ENCODE measurements at places on chromosomes 7 and 10.

DNA sequence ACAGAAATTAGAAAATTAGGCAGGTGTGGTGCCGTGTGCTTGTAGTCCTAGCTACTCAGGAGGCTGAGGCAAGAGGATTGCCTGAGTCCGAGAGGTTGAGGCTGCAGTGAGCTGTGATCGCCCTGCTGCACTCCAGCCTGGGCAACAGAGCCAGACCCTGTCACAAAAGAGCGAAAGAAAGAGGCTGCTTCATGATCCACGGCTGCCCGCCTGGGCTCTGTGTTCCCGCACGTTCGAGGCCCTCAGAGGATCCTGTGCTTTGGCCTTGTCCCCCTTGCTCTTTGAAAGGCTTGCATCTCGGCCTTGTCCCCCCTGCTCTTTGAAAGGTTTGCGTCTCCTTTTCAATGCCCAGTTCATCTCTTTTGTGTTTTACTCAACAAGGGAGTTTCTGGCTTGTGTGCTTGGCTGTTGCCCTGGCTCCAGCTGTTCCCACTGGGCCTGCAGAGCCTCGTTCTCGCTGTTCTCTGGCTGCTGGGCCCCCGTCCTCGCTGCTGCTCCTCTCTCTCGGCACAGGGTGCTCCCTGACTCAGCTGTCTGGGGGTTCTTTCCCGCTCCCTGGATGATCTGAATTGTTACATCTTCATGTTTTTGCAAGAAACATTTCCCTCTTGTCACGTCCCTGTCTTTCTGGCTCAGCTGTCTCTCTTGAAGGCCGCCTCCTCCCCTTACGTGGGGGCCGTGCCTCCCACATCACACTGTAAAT is 45.1 kb upstream of the INPP5A start:
- DNase-seq: no peak

- DNase-seq: no peak
Observed at GRCh38 chr10:104056619-104057273, 28.9 kb downstream of the COL17A1 start.

GRCh38 chr10:113753020-113753692 is 1.7 kb downstream of the PLEKHS1 start:
- no peak for DNase-seq

- no peak for DNase-seq
Observed at GRCh38 chr10:133384071-133384470, 5.0 kb downstream of the PAOX start.

DNA sequence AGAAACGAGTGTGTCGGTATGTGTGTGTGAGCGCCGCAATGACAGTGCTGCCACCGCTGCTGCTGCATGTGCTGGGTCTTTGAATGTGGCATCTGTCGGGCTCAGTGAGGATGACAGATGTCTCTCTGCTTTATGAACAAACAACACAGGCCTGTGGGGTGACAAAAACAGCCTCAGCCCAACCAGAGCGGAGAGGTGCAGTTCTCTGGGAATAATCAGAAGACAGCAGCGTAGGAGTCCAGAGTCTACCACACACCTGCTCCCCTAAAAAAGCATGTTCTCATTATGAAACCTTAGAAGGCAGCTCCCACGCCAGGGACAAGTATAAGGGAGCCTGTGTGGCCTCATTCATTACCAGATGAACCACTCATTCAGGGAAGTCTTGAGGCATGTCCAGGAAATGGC is 278.3 kb downstream of the KCNMA1 start:
- DNase-seq: no peak

DNA sequence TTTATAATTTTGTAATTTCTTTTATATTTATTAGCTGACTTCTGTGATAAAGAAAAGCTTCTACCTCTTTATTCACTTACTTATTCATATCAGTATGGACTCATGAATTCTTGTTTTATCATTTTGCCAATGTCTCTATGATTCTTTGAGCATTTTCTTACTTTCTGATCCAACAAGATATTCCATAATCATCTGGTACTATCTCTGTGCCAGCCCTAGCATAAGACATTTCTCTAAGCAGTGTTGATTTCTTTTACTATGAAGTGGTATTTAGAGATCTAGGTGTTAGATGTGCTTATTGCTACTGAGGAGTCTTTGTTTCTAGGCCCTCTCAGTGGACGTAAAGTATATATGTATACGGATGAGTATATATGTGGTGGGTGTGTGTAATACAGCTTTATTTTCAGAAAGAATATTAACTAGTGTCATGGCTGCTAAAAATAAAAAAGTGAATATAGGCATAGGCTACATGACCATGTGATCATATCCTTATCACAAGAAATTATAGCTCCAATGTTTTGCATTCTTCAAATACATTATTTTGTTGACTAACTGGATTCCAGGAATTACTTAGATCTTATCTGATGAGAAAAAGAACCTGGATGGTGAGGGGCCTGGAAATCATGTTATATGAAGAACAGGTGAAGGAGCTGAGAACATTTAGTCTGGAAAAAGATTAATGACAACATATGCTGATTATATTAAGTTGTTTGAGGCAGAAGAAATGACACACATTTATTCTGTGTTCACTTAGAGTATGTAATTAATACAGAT is 13.1 kb downstream of the PHTF2 start:
- DNase-seq: no peak

DNA sequence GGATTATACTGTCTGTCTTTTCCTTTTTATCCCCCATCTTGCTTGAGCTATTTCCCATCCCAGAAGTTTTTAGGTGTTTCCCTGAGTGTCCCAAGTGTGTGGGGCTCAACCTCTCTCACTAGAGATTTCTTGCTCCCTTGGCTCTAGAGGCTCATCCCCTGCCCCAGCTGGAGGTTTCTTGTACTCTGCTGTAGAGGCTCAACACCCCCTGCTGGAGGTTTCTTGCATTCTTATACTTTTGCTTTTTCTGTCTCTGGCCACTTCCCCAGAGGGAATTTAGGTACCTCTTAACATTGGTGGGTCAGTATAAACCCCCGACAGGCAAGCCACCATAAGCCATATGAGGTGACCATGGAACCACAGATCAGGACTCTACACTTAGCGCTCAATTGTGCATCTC is 114.2 kb upstream of the FAM3C start:
- no peak for DNase-seq

GRCh38 chr7:158868764-158869410 is 12.5 kb downstream of the DYNC2I1 start:
- no peak for DNase-seq

- no peak for DNase-seq
Observed at GRCh38 chr10:99788598-99789256, 6.3 kb downstream of the ABCC2 start.

GRCh38 chr7:46603296-46603752 is 682.3 kb upstream of the IGFBP3 start:
- DNase-seq: no peak

- no peak for DNase-seq
Observed at GRCh38 chr10:70063418-70064098, 10.9 kb downstream of the MACROH2A2 start.

GRCh38 chr10:120945182-120945581 is 94.0 kb downstream of the WDR11 start:
- DNase-seq: no peak

- no peak for DNase-seq
Observed at GRCh38 chr7:50812841-50813475, 30.3 kb upstream of the GRB10 start.

DNA sequence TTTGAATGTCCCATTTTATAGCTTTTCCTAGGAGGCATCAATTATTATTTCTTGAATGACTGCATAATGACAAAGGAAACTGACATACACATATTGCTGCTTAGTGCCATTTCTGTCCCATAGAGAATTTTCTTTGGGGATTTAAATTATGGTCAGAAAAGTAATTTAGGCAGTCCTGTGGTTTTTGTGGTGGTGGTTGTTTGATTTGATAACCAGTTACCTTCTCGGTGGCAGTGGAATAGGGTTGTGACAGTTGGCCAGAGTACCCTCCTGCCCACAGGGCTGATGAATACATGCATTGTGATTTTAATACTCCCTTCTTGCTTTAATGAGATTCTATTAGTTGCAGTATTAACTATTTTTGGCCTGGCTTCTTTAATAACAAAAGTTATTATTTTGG is 6.6 kb upstream of the SGCE start:
- DNase-seq: no peak

- DNase-seq: no peak
Observed at GRCh38 chr7:2774280-2774679, 69.8 kb downstream of the GNA12 start.

DNA sequence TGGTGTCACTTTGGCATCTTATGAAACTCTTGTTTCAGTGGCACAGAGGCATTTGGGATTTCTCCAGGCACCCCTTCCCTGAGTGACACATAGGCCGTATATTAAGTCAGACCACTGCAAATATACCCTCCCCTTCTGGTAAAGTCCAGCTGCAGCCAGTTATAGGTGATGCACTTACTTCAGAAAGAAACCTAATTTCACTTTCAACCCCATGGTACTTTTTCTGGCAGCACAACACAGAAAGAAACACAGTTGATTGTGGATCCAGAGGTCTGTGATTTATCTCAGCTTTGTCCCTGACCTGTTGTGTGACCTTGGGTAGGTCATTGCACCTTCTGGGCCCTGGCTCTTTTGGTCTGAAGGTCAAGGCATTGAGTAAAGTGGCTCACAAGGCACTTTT is 173.2 kb downstream of the BUB3 start:
- DNase-seq: no peak

GRCh38 chr7:14085901-14086300 is 96.4 kb upstream of the ETV1 start:
- DNase-seq: no peak

GRCh38 chr10:123562811-123563580 is 103.2 kb upstream of the GPR26 start:
- no peak for DNase-seq

Measured in GM12891 (cell line).